ENCODE measurements at places on chromosomes 6 and 20.

- no peak for DNase-seq
Observed at GRCh38 chr20:62381202-62381797, 5.6 kb upstream of the RPS21 start.

GRCh38 chr6:112198582-112198981 lies 55.8 kb downstream of the LAMA4 start:
- no peak for DNase-seq

GRCh38 chr6:79465381-79465780 lies 71.8 kb downstream of the LCA5 start:
- no peak for DNase-seq

GRCh38 chr20:47181056-47181862 lies 175.2 kb downstream of the ZMYND8 start:
- peak; percentile 25 for DNase-seq

DNA sequence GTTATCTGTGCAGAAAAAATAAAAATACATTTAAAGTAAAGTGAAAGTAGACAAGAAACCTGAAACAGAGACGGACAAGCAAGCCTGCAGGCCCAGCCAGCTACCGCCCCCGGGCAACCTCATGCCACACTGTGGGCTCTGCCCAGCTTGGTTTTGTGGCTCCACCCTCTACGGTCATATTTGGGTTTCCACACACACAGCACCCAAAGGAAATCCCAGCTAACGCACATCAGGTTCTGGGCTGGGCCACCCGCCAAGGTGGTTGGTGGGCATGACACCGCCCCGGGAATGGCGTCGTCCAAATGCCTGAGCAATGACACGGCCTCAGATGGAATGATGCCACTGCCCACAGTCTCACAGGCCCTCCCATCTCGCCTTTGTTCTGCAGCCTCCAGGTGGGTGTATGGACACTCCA lies 22.9 kb downstream of the FAM110A start:
- no peak for DNase-seq

DNA sequence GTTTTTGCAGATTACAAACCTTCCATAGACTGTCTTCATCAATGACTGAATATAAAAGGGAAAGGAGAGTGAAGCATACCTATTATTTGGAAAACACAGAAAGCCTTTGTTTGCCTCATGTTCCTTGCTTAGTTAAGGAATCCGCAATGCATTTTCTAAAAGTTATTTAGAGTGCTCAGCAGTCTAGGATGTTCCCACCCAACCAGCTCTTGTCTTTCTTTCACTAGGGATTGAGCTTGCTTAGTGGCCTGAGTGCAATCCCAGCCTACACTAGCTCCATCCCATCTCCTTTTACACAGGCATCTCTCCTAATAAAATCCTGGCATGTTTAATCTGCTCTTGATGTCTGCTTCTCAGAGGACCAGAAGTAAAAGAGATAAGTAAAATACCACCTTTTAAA lies 850.5 kb upstream of the GJE1 start:
- no peak for DNase-seq

DNA sequence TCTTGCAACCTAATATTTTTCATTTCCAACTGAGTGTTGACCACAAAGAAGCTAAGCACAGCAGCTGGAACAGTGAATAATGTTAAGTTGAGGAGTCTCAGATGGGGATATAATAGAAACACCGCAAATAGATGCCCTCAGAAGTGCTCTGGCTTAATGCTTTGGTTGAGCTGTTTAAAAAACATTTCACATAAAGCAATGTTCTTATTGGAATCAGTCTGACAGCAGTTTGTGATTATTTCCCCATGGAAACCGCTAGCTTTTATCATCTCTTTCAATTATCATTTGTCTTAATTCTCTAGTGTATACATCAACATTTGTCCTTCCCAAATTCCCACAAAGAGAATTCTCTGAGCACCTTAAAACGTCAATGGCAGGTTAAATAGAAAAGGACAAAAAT lies 30.8 kb downstream of the METTL24 start:
- DNase-seq, result no peak

GRCh38 chr20:18005170-18005989 lies 36.6 kb downstream of the MGME1 start:
- DNase-seq, result no peak

DNA sequence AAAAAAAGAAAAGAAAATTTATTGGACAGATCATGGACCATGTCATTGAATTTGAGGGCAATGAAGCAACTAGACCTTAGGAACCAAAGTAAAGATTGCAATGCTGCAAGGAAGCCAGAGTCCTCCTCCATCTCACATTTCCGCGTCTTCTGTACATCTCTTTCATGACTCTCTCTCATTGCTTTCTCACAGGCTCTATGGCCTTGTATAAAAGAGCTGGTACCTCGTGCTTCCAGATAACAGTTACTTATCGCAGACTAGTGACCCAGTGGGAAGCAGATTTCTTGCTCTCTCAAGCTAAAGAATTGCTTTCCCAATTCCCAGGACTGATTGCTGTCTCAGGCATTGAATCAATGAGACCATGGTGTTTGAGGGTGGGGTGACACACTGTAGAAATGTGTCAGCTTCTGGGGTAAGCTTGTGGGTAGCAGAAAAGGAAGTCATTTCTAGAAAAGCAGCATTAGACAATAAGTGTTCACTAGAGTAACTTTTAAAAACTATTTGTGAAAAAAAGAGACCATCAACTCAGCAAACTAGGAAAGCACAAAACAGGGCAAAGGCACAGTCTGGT lies 635.3 kb downstream of the UTRN start:
- DNase-seq, result no peak

DNA sequence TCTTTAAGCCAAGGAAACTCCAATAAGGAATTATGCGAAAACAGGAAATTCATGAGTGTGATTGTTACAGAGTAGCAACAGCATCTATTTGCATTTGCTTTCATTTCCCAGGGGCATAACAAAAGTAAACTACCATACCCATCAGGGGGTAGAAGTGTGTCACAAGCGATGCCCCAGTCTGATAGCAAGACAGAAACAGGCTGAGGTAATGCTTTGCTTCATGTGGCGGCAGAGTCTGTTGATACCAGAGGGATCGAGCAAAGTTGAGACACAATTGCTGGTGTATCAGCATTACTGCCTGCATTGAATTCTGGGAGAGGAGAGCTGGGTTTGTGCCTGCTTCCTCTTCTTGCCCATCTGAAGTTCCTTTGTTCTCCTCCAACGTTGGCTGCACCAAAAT lies 51.2 kb upstream of the LYRM2 start:
- no peak for DNase-seq

DNA sequence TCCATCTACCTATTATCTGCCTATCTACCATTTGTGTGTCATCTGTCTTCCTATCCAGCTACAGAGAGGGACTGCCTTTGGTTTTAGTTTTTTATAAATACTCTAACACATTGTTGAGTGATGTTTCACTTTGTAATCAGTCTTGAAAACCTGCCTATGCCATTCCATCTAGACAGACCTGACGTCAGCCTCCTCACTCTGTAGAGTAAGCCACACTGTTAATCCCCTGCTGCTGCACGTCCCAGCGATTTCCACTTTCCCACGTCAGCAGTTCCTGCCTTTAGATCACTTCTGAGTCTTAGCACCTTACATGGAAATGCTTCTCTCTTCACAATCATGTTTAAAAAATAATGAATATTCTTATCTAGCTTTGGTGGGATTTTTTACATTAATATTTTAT lies 54.8 kb downstream of the PLG start:
- DNase-seq, result no peak

GRCh38 chr20:64095927-64096326 lies 11.4 kb downstream of the NPBWR2 start:
- DNase-seq, result no peak

DNA sequence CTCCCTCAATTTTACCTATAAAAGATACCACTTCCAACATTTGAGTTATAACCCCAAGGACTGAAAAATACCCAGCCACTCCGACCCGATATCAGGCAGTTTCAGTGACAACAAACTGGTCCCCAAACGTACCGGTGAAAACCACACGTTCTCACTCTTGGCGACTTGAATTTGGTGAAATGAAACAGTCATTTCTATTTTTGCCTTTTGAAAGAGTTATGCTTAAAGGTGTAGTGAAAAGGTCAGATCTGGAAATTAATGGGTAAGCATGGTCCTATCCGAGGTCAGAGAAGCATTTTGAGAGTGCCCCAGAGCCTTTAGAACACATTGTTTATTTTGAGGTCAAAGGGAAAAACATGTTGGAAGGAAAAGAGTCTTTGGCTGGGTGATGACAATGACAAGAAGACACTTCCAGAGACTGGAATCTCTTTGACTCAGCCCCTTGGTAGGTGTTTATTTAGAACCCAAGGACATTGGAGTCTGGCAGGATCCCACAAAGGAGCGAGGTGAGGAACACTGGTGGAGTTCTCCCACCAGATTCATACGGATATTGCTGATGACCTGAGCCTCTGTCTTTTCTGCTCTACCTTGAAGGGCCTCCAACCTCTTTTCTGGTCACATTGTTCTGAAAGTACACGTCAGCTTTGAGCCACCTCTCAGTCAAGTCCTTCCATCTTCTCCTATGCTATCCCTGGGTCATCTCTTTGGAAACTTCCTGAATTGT lies 235.0 kb downstream of the GMPR start:
- no peak for DNase-seq

DNA sequence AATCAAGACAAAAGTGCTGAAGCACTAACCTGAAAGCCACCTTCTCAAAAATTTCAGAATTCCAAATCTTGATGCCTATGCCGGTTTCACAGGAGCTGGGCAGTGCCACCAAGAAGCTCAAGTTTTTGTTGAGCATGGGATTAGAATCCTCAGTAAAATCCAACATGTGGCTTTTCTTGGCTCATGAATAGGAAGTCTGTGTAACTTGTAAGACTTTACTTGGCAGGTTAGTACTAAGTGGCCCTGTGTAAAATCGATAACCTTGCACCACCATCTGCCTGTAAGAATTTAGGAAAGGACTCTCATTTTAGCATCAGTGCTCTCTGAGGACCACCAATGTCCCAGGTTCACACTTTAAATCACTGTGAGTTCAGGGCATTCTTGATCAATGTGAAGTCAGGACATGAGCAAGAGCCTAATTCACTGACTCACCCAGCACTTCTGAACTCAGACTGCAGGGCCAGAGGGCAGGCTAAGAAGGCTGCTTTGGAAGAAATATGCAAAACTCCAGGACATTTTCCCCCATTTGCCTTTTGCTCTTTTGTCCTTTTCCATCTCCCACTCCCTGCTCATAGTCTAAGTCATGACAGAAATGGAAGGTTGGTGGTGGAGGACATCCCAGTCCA lies 113.2 kb downstream of the EDN1 start:
- DNase-seq, result no peak

Measured in Jurkat, Clone E6-1 (cell line).